Chondrocyte (in vitro differentiated cells): ENCODE measurements at places on chromosomes 11 and 22. TPM values are rescaled to one million over a fixed set of nuclear protein-coding genes. Genes with fewer than 3 reads are reported as not detected.

PHETA2 gene
- total RNA-seq: 1.4 to 2.2 TPM in 2 of 3 replicates, not detected in the other

ADM gene
- 33.0 to 53.8 TPM (median 49.2 TPM) in 3 replicates for total RNA-seq

HBB gene
- total RNA-seq: not detected in 3 replicates

C11orf86 gene
- total RNA-seq: not detected in 3 replicates

KRTAP5-2 gene
- not detected in 3 replicates for total RNA-seq

GSC2 gene
- not detected in 3 replicates for total RNA-seq

SERPING1 gene
- total RNA-seq: 1.8 to 4.6 TPM (median 4.5 TPM) in 3 replicates

TMEM151A gene
- total RNA-seq: 2.0 to 4.7 TPM (median 4.3 TPM) in 3 replicates

ISX gene
- total RNA-seq: not detected in 3 replicates

POLD4 gene
- 48.8 to 67.7 TPM (median 63.4 TPM) in 3 replicates for total RNA-seq

MCAT gene
- 7.4 to 11.1 TPM (median 8.6 TPM) in 3 replicates for total RNA-seq

PKP3 gene
- total RNA-seq: 0.56 to 0.92 TPM (median 0.85 TPM) in 3 replicates

TMEM80 gene
- total RNA-seq: 16.9 to 31.3 TPM (median 20.3 TPM) in 3 replicates

PANX3 gene
- total RNA-seq: not detected in 3 replicates

TSSK2 gene
- not detected in 3 replicates for total RNA-seq

SYCE3 gene
- total RNA-seq: not detected in 3 replicates

SCGB1A1 gene
- not detected in 3 replicates for total RNA-seq

GRCh38 chr22:25353516-25354445 is 134.3 kb downstream of the CRYBB2 start:
- peaks cover 3% of the 10 kb centered on the region for H3K4me1 ChIP-seq
- H3K27ac ChIP-seq: no peak overlapping the region
- DNase-seq: peak; percentile 73
- H3K4me3 ChIP-seq: no peak overlapping the region
- H3K36me3 ChIP-seq: peaks cover 20% of the 10 kb centered on the region

- DNase-seq: no peak
- H3K27ac ChIP-seq: no peak overlapping the region
- H3K36me3 ChIP-seq: peaks cover 8% of the 10 kb centered on the region
These were observed 110.1 kb downstream of the RPL27A start for GRCh38 chr11:8792710-8793109.

DNA sequence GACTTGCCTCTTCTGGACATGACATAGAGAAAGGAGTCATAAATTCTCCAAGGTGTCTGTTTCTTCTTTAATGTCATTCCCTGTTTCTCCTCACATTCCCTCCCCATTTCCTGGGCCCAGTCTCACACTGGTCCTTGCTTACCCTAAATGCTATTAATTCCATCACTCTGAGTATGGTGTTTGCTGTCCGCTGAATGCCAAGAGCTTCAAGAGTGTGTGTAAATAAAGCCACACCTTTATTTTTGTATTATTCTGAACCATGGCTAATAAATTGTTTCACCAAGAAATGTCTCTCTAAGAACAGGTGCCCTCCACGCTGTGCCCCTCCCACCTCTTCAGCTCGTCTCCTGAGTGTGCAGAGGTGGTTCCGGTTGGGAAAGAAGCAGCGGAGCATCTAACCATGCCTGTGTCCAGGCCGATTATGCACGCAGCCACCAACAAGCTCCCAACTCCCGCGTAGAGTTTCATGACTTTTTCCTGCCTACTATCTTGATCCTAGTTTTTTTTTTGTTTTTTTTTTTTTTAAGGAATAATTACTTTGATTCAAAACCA is 8.6 kb downstream of the TMEM121B start:
- no peak overlapping the region for H3K4me3 ChIP-seq
- H3K36me3 ChIP-seq: peaks cover 5% of the 10 kb centered on the region
- H3K27me3 ChIP-seq: no peaks in the 10 kb centered on the region
- H3K27ac ChIP-seq: no peak overlapping the region
- DNase-seq: peak; percentile 39

GRCh38 chr22:31378123-31378522 is 21.3 kb upstream of the DRG1 start:
- H3K36me3 ChIP-seq: no peaks in the 10 kb centered on the region
- H3K4me3 ChIP-seq: no peak overlapping the region
- H3K4me1 ChIP-seq: peaks cover 9% of the 10 kb centered on the region
- DNase-seq: no peak

- DNase-seq: no peak
- H3K27ac ChIP-seq: no peak within 1 kb of the TSS
- H3K36me3 ChIP-seq: peaks cover 12% of the 10 kb centered on the region
- no peaks in the 10 kb centered on the region for H3K27me3 ChIP-seq
These were observed at the start of gene ACRV1 for GRCh38 chr11:125680747-125681146. TSS of gene ACRV1 (minus strand) at chr11:125680847. CDS start at chr11:125680780, 67 bp downstream.

DNA sequence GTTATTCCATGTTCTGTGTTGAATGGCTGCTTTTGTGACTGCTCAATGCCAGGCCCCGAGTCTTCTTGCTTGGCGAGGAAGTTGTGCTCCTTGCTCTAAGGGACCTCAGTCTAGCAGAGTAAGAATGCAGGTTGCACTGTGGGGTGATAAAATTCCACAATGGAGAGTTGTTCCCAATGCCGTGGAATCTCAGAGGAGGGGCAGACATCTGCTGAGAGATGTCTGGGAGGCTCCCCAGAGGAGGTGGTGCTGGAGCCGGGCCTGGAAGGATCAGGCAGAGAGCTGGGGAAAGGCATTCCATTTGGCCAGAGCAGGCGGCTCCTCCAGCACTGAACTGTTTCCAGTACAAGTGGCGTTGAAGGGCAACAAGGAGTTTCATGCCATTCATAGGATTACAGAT is 55.2 kb downstream of the ST3GAL4 start:
- H3K36me3 ChIP-seq: peaks cover 21% of the 10 kb centered on the region
- H3K27ac ChIP-seq: no peak overlapping the region
- H3K4me1 ChIP-seq: peaks cover 9% of the 10 kb centered on the region
- peak; percentile 59 for DNase-seq
- no peaks in the 10 kb centered on the region for H3K27me3 ChIP-seq

- H3K4me1 ChIP-seq: no peaks in the 10 kb centered on the region
- H3K27me3 ChIP-seq: peaks cover 2% of the 10 kb centered on the region
- DNase-seq: no peak
- H3K4me3 ChIP-seq: no peak overlapping the region
- H3K36me3 ChIP-seq: no peaks in the 10 kb centered on the region
These were observed 73.1 kb upstream of the BARX2 start for GRCh38 chr11:129302386-129303101.

GRCh38 chr11:34226210-34226609 is 120.8 kb downstream of the NAT10 start:
- DNase-seq: no peak
- H3K27me3 ChIP-seq: peaks cover 3% of the 10 kb centered on the region
- peaks cover 5% of the 10 kb centered on the region for H3K4me1 ChIP-seq
- no peak overlapping the region for H3K4me3 ChIP-seq
- no peaks in the 10 kb centered on the region for H3K36me3 ChIP-seq
- no peak overlapping the region for H3K27ac ChIP-seq

GRCh38 chr11:120834686-120835210 is 189.2 kb upstream of the TBCEL start:
- H3K27ac ChIP-seq: no peak overlapping the region
- peaks cover 25% of the 10 kb centered on the region for H3K27me3 ChIP-seq
- no peak overlapping the region for H3K4me3 ChIP-seq

- H3K4me3 ChIP-seq: no peak overlapping the region
- no peaks in the 10 kb centered on the region for H3K27me3 ChIP-seq
- H3K27ac ChIP-seq: no peak overlapping the region
- DNase-seq: no peak
These were observed 650.8 kb upstream of the KIRREL3 start for GRCh38 chr11:127651175-127651887.

DNA sequence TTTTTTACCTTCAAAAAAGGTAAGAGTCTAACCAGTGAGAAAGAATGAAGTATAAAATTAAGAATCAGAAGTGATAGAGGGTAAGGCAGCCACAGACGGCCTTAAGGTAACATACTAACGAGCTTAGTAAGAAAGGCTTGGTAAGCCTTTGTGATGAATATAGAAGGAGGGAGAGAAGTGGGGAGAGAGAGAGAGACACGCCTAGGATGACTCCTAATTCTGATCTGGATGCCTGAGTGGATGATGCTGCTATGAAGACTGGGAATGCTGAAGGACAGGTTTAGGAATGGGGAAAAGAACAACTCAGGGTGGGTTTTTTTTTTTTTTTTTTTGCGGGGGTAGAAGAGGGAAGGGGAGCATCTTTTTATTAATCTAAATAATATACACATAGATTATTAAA is 4.8 kb downstream of the FBXO3 start:
- H3K4me3 ChIP-seq: no peak overlapping the region
- no peaks in the 10 kb centered on the region for H3K27me3 ChIP-seq
- H3K4me1 ChIP-seq: peaks cover 10% of the 10 kb centered on the region
- no peak overlapping the region for H3K27ac ChIP-seq
- H3K36me3 ChIP-seq: peaks cover 19% of the 10 kb centered on the region

GRCh38 chr22:20656902-20657836 is 116.7 kb upstream of the SERPIND1 start:
- H3K27ac ChIP-seq: no peak overlapping the region
- peaks cover 3% of the 10 kb centered on the region for H3K36me3 ChIP-seq
- H3K27me3 ChIP-seq: peaks cover 43% of the 10 kb centered on the region

GRCh38 chr22:41917903-41918791 is 3.3 kb upstream of the SHISA8 start:
- H3K4me1 ChIP-seq: peaks cover 8% of the 10 kb centered on the region
- no peak overlapping the region for H3K4me3 ChIP-seq
- DNase-seq: no peak
- H3K36me3 ChIP-seq: no peaks in the 10 kb centered on the region
- H3K27me3 ChIP-seq: peaks cover 24% of the 10 kb centered on the region

DNA sequence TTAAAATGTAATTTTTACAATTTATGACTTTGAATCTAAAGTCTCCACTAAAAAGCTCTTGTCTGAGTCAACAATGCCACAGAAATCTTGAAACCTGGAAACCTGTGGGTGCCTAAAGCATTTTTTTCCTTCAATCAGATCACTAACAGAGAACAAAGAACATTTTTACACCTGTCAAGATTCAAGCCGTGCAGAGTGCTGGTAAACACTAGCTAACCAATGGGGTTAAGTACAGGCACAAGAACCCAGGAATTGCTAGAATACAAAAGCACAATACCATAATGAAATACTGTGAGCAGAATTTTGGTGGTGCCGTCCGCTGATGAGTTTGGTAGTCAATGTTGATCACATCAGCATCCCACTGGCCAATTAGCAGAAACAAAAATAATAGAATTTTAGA is 380.3 kb upstream of the PITPNB start:
- no peak for DNase-seq
- no peaks in the 10 kb centered on the region for H3K27me3 ChIP-seq
- no peak overlapping the region for H3K4me3 ChIP-seq
- no peak overlapping the region for H3K27ac ChIP-seq

GRCh38 chr11:9139628-9140357 is 48.4 kb upstream of the SCUBE2 start:
- peak overlapping the region; percentile 82 for H3K27ac ChIP-seq
- H3K4me3 ChIP-seq: no peak overlapping the region
- H3K27me3 ChIP-seq: no peaks in the 10 kb centered on the region
- H3K4me1 ChIP-seq: peaks cover 29% of the 10 kb centered on the region
- no peak for DNase-seq

DNA sequence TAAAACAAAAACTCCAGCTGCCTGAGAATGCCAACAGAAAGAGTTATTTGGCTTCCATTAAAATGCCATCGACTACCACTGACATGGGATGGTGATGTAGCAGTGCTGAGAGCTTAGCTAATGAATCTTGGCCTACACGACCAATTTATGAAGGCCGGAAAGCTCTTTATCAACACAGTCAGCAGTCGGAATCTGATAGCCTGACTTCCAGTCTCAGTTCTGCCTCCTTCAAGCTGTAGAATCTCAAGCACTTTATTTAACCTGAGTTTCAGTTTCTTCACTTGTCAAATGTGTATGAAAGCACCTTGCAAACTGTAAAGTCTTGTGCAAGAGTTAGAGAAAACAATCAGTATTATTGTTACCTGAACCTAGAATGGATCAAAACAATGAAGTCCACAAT is 335.7 kb upstream of the NARS2 start:
- no peak overlapping the region for H3K4me3 ChIP-seq
- peaks cover 5% of the 10 kb centered on the region for H3K4me1 ChIP-seq
- H3K27me3 ChIP-seq: peaks cover 2% of the 10 kb centered on the region
- no peak for DNase-seq

DNA sequence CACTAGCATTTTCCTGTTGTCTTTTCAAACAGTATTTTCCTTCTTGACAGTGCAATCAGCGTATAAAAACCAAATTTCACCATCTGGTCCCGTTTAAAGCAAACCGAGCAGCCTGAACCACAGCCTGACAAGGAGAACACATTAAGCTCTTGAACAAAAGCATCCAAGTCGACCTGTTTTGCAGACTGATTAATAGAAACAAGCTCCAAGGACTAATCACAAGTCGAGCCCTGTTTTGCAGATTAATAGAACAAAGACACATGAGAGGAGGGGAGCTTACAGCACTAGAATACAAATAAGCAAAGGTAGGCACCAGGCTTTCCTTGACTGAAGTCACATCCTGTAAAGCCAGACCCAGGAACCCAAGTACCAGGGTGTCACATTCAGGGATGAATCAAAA is 104.8 kb downstream of the MPPED2 start:
- H3K4me3 ChIP-seq: no peak overlapping the region
- H3K4me1 ChIP-seq: peaks cover 29% of the 10 kb centered on the region
- no peaks in the 10 kb centered on the region for H3K36me3 ChIP-seq
- peak overlapping the region; percentile 11 for H3K27ac ChIP-seq

GRCh38 chr11:109706945-109707344 is 285.0 kb downstream of the C11orf87 start:
- DNase-seq: no peak
- peaks cover 40% of the 10 kb centered on the region for H3K27me3 ChIP-seq
- H3K4me1 ChIP-seq: no peaks in the 10 kb centered on the region
- no peaks in the 10 kb centered on the region for H3K36me3 ChIP-seq
- no peak overlapping the region for H3K4me3 ChIP-seq
- H3K27ac ChIP-seq: no peak overlapping the region

DNA sequence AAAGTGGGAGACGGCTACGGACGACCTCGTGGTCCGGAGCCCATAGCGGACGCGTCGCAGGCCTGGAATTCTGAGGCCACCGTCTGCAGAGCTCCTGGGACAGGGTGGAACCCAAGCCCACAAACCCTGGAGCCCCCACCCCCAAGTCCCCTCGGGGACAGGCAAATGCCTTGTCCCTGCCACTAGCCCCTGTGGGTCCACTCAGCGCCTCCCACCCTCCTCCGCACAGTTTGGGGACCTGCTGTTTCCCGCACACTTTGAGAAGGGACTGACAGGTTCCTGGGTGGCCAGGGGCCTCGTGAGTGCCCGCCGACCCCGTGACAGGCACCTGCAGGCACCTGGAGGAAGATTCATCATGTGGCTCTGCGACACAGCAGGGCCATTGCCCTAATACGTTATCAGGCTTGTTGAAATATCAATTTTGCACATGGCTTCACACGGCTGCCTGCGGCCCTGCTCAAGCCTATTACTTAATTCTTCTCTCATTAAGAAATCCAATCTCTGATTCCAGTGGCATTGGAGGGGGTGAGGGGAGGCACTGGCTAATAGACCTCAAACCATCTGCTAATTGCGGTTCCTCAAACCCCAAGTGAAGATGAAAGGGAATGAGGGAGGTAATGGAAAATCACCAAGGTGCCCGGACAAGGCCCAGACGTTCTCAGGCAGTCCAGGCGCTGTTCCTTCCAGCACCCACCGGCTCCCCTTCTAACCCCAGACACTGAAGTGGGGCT is 672.5 kb downstream of the BRD1 start:
- no peaks in the 10 kb centered on the region for H3K4me1 ChIP-seq
- no peaks in the 10 kb centered on the region for H3K36me3 ChIP-seq
- H3K27me3 ChIP-seq: peaks cover 21% of the 10 kb centered on the region
- DNase-seq: no peak

- no peak overlapping the region for H3K4me3 ChIP-seq
- peaks cover 2% of the 10 kb centered on the region for H3K36me3 ChIP-seq
- peaks cover 43% of the 10 kb centered on the region for H3K4me1 ChIP-seq
- DNase-seq: no peak
- no peaks in the 10 kb centered on the region for H3K27me3 ChIP-seq
These were observed 965 bp downstream of the TCN2 start for GRCh38 chr22:30607939-30608338.
